ENCODE measurements at places on chromosomes 12 and 14. TPM values are rescaled to one million over a fixed set of nuclear protein-coding genes. Genes with fewer than 3 reads are reported as not detected.

DNA sequence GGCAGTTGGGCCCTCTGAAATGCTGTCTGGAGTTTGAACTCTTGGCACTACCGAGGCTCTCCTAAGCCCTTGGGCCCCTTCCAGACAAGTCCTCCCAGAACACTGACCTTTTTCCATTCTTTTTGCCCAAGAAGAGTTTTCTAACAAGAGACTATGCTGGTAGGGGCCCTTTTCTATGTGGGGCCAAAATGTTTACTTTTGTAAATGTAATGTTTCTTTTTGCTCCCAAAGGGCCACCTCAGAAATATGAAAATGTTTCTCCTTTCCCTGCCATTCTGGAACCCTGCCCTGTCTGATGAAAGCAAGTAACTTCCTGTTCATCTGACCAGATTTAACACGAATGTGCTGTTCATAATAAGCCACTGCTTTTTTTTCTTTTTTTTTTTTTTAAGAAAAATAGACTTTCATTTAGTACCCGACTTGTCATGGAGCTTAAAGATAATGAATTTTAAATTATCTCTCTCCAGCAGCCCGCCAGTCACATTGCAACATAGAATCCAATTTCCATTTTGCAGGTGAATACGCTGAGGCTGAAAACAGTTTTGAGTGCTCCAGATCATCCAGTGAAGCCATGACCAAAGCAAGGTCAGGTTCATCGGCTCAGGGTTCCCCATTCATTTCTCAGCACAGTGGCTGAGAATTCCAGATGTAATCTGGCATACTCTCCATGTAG is 169.9 kb downstream of the DPF3 start:
- no peak for DNase-seq

GRCh38 chr14:81519200-81520011 is 14.2 kb downstream of the SEL1L start:
- no peak for DNase-seq

GRCh38 chr14:105783707-105784106 is 257.3 kb downstream of the TMEM121 start:
- no peak for DNase-seq

DNA sequence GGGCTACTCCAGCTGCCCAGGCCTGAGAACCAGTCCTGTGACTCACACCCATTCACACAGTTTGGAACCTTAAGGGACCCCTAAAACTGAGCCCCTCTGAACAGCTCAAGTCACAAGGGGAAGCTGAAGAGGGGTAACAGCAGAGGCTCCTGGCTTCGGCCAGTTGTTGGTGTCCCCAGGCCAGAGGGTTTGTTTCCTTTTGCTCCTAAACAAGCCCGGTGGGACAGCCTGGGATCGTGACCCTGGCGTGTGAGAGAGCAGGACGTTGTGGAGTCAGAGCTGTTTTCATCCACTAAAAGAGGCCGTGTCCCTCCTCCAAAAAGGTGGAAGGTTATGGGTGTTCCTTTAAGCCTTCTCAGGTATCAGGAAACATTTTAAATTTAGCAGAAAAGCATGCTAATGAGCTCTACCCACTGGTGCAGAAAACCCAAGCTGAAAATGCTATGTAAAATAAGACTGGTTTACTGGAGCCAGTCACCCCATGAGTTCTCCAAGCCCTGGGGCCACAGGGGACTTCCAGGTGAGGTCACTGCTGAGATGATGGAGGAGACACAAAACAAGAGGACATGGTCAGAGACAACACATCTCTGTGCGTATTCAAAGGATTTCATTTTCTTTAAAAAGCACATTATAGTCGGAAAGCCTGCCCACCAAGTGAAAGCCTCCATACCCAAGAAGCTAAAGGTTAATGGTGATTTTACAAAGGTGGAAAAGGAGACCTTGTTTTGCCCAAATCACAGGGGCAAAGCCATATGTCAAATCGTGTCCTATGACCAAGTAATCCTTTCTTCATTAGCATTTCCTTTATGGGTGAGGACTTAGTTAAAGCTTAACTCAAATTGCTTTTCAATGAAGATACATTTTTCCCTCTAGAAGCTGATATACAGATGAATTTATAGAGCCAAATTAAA is 14.1 kb downstream of the PRKAB1 start:
- DNase-seq: no peak

DNA sequence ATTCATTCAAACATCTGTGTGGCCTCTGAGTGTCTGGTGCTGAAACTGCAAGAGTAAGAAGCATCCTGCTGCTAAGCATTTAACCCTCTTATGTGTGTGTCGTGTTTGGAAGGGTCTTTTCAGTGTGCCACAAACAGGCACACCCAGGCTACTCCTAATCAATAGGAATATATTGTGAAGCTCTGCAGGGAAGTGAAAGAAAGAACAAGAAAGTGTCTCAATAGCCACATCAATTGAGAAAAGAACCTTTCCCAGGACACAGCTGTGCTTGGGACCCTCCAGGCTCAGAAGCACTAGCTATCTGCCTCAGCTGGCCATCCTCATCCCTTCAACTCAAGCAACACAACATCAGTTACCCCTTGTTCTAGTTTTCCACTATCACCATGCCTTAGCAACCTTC is 13.4 kb upstream of the KRAS start:
- no peak for DNase-seq

GRCh38 chr12:29782285-29782870 is 1.4 kb downstream of the TMTC1 start:
- DNase-seq: peak; percentile 22

DNA sequence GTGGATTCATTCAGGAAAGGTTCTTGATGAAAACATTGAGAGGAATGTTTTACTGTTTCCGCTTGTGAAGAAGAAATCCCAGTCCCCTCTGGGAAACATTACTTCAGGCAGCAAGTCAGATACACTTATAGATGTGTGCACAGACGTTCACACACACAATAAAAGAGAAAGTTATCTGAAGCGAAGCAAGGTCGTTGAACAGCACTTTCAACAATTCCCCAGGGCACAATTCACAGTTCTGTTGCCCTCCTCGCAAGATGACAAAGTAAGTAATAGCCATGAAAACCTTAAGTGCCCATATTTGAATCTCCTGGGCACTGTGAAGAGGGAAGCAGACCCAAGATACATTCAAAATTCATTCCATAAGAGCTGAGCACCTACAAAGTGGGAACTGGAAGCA is 156.6 kb upstream of the CAND1 start:
- DNase-seq: no peak

GRCh38 chr12:123621619-123622530 is 11.6 kb downstream of the EIF2B1 start:
- no peak for DNase-seq

- no peak for DNase-seq
Observed at GRCh38 chr14:67395876-67396189, 16.1 kb downstream of the PLEK2 start.

DNA sequence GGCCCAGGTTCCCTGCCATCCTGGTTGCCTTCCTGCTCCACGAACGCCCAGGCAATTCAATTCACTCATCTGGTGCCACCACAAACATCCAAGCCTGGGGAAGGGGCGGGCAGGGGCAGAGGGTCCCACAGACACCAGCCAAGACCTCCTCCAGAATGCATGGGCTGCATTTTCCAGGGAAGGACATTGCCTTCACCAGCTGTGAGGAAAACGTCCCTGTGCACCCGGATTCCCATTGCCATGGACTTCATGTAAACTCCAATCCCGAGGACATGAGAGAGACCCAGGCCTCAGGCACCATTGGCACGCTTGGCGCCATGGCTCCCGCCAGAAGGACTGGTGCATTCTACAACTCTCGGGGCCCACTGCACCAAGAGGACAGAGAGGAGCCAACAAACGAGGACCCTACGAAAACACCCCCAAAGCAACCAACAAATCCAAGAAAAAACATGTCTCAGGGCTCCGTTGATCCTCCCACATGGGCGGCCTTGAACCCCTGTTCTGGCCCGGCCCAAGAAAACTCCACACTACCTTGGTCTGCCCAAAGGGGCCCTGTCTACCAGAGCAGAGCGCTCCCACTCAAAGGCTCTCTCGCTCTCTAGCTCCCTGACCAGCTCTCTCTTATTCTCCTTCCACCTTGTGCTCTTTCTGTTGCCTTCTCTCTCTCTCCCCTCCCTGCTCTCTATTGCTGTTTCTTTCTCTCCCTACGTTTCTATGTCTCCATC is 183.9 kb downstream of the ALG10 start:
- DNase-seq: no peak

DNA sequence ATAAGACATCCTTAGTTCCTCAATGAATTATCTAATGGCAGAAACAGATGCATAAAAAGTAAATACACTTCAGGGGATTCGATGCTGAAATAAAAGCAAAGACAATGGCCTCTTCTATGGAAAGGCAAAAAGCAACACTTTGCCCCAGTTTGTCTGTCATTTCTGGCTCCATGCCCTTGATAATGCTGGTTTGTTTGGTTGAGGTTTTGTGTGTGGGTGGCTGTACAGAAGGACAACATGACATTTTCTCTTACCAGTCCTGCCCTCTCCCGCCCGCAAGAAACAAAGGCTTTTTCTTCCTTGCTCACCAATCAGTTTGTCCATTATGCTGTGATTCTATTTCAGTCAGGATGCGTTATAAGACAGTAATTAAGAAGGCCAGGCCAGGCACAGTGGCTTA is 18.1 kb upstream of the WDR89 start:
- no peak for DNase-seq

- DNase-seq: no peak
Observed at GRCh38 chr12:3437986-3438385, 53.0 kb upstream of the PRMT8 start.

Gene CLEC1A
- 6.3 TPM for polyA plus RNA-seq

Gene RERGL
- 1.5 TPM for polyA plus RNA-seq

All from spinal cord (tissue), 10 donors.